ENCODE measurements at places on chromosomes 13 and 19. TPM values are rescaled to one million over a fixed set of nuclear protein-coding genes. Genes with fewer than 3 reads are reported as not detected.

MAB21L1 gene
- polyA plus RNA-seq, result not detected

CATSPERD gene
- 8.4 TPM for polyA plus RNA-seq

CGB3 gene
- polyA plus RNA-seq, result not detected

SIGLEC9 gene
- 4.3 TPM for polyA plus RNA-seq

SUGT1 gene
- polyA plus RNA-seq, result 30.6 TPM

CYP2S1 gene
- polyA plus RNA-seq, result 5.4 TPM

PCP2 gene
- polyA plus RNA-seq, result 4.4 TPM

CKM gene
- 0.06 TPM for polyA plus RNA-seq

CD79A gene
- 1.4 TPM for polyA plus RNA-seq

PTGER1 gene
- polyA plus RNA-seq, result 0.73 TPM

GPR108 gene
- polyA plus RNA-seq, result 97.6 TPM

RGL3 gene
- polyA plus RNA-seq, result 39.3 TPM

ATP4B gene
- not detected for polyA plus RNA-seq

MICU2 gene
- polyA plus RNA-seq, result 32.1 TPM

ZNF729 gene
- not detected for polyA plus RNA-seq

GTF2F1 gene
- 49.4 TPM for polyA plus RNA-seq

PALM gene
- polyA plus RNA-seq, result 22.7 TPM

DGKH gene
- polyA plus RNA-seq, result 4.5 TPM

SHFL gene
- 35.1 TPM for polyA plus RNA-seq

LNX2 gene
- 12.6 TPM for polyA plus RNA-seq

FGF22 gene
- 0.10 TPM for polyA plus RNA-seq
